Stimulated activated CD8-positive, alpha-beta memory T cell treated with anti-CD3 and anti-CD28 coated beads, Interleukin-7, amount 100 ng/mL, for 1 hour (primary cell): ENCODE measurements at places on chromosomes 4 and X.

DNA sequence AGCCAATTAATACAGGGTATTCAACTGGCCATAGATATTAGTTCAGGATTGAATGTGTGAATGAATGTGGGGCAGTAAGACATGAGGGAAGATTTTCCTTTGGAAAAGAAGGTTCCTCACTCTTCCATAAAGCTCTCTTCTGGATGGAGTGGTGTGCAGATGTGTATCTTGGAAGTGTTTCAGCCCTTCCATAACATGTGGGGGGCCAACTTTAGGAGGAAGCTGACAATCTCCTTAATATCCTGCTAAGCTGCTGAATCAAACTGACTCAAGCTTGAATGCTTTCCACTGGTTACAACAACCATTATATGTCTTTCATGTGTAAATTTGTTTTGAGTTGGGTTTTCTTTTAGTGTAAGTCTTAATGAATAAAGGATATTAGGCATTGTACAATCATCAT lies 40.3 kb downstream of the FANCB start:
- DNase-seq, result no peak

GRCh38 chr4:99179626-99180025 lies 35.5 kb upstream of the ADH4 start:
- DNase-seq, result no peak

DNA sequence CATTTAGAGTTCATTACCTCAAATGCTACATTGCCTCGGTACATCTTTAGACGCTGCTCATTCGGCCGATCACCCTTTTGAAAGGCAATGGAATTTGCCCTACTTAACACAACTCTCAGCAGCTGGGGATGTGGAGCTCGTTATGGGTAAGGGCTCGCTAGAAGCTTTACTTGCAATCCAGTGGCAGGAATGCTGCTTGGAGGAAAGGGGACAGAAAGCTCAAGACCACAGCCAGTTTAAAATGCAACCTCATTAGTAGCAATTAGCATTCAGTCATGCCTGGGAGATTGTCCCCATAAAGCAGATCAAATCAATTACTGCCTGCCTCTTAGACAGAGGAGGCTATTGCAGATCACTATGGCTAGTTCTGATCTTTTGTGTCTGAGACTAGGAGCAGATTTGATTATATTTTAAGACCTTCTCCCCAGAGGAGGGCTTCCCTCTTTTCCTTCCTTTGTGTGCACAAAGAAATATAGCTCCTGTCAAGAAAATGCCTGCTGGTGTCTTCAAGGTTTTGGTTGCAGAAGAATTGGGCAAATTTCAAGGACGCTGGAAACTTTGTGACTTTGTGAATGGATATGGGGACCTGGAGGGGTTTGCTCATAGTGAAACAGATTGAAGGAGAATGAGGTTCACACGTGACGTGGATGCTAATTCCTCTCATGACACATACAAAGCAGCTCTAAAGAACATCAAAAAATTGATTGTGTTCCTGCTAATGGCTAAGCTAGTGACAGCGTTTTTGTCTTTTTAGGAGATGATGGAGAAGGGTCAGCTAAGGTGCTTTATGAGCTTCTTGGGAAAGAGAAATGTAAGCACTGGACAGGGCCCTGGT lies 237.5 kb upstream of the GLRA2 start:
- DNase-seq, result no peak

DNA sequence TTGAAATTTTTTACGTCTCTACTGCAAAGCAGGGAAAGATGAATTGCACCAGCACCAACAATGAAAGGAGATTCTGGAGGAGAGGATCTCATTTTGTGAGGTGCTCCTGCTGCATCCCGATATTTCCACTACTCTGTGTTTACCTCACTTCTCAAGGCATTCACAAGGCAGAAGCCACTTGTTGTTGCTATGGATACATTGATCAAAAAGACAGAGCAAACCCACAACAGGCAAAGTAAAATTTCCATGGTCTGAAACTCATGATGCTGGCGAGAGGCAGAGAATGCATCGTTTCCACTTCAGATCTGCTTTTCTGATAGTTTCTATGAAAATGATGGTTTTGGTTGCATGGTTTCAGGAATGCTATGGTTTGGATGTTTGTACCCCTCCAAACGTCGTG lies 323.3 kb downstream of the ASMT start:
- no peak for DNase-seq

GRCh38 chrX:80223982-80224579 lies 196.2 kb upstream of the TENT5D start:
- DNase-seq, result no peak

- no peak for DNase-seq
These were observed 89.6 kb downstream of the RTL5 start for GRCh38 chrX:72041871-72042851.

- DNase-seq, result no peak
These were observed 542.4 kb upstream of the DIPK2B start for GRCh38 chrX:45743081-45743533.

DNA sequence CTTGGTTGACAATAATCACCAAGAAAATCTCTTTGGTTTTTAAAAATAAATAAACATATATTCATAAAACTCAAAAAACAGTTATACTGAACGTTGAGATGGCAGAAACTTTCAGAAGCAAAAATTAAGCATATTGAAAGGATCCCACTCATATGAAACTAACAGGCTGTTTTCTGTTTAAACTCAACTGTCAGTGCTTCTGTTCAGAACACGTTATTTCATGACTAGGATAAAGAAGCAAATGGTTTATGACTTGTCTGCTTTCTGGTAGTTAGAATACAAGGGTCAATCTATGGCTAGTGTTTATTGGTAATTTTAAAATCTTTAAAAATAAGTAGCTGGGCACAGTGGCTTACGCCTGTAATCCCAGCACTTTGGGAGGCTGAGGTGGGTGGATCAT lies 4.1 kb downstream of the GPR82 start:
- no peak for DNase-seq

DNA sequence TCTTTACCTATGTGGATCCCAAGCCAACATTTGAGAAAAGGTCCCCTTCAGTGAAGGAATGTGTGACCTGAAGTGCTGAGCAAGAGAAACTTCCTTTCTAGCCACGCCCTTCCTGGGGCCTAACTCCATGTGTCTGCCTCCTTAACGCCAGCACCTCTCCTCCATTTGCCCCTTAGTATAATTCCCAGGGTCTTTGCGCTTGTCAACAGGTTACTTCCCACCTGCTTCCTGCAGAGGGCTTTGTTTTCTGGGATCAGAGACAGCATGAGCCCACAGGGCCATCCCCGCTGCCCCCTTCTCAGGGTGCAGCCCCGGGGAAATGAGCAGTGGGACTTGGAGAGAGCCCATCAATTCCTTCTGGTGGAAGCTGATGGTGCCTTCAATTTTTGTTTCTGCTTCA lies 45.9 kb upstream of the DRD5 start:
- no peak for DNase-seq

GRCh38 chr4:16642897-16643296 lies 255.5 kb downstream of the LDB2 start:
- no peak for DNase-seq

GRCh38 chrX:121000589-121000988 lies 15.0 kb upstream of the CT47A1 start:
- no peak for DNase-seq

DNA sequence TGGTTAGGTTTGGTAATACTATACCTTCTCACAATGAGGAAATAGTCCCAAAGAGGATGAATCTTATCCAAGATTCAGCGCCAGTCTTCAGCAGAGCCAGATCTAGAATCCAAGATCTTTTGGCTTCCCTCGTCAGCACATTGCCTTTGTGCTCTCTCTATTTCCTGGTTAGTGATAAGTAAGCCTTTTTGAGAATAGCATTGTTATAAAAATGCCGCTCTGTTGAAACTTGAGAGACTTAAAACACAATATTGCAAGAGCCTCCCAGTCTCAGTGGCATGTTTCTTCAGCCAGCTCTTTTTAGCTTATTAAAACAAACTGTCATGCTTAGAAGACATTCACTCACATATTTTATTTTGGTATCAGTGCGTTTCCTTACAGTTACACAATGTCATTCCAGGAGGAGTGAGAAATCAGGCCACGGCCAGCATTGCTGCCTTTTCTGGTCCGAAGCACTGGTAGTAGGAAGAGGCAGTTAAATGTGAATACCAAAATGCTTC lies 141.4 kb downstream of the KLHL8 start:
- DNase-seq, result no peak

DNA sequence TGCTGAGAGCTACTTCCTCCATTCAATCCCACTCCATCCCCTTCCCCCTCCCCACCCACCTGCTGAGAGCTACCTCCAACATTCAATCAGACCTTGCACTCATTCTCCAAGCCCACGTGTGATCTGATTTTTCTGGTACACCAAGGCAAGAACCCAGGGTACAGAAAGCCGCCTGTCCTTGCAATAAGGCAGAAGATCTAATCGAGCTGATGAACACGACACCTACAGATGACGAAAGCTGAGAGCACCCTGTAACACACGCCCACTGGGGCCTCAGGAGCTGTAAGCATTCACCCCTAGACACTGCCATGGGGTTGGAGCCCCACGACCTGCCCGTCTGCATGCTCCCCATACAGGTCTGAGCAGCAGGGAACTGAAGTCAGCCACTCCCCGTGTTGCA lies 58.3 kb downstream of the TRIML1 start:
- DNase-seq, result no peak
